Stimulated activated CD4-positive, alpha-beta T cell treated with anti-CD3 and anti-CD28 coated beads, Interleukin-1b, Interleukin-23, amount 100 ng/mL, for 1 hour (primary cell): ENCODE measurements at places on chromosomes 12 and 14.

DNA sequence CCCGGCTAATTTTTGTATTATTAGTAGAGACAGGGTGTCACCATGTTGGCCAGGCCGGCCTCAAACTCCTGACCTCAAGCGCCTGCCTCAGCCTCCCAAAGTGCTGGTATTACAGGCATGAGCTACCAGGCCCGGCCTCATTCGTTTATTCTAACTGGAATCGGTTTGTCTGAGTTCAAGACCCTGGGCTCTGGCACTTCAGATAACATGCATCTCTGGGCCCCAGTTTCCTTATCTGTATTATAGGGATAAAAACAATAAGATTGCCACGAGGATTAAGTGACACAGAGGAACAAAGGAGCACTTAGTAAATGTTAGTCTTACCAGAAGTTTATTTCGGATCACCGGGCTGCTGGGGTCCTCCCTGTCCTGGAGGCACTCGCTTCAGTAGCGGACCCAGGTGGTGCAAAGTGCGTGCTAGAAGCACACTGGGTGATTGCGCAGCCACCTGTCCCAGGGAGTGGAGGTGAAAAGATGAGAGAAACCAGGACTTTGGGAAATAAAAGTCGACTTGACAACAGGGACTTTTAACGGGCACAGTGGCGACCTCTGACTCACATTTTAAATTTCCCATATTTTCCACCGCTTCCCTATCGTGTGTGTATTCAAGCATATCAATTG is 37.5 kb downstream of the ACACB start:
- DNase-seq, result no peak

GRCh38 chr14:70140614-70141013 is 48.1 kb downstream of the SLC8A3 start:
- no peak for DNase-seq

- DNase-seq, result no peak
These were observed 30.5 kb downstream of the DHRS7 start for GRCh38 chr14:60134702-60135101.

DNA sequence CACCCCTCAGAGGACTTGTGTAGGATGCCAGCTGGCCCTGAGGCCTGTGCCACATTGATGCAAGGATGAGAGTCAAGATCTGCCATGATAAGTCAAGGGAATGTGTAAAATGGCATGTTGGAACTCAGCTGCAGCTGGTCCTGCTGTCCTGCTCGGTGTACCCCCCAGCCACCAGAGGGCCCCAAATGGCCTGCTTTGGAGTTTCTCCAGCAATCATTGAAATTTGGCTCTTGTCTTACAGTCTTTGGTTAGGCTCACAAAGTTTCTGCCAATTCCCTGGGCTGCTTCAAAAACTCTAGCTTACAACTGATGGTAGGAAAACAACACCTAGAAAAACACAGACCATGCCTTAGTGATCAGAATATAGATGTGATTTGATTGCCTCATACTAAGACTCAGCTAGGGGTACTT is 76.8 kb downstream of the HSD17B6 start:
- DNase-seq, result no peak

- no peak for DNase-seq
These were observed 582.7 kb downstream of the SLC6A15 start for GRCh38 chr12:84329938-84330337.

GRCh38 chr12:68957273-68957672 is 24.3 kb upstream of the CPM start:
- DNase-seq, result no peak

- no peak for DNase-seq
These were observed 102.0 kb upstream of the MYL2 start for GRCh38 chr12:111022386-111022785.

GRCh38 chr12:68953536-68953935 is 20.6 kb upstream of the CPM start:
- DNase-seq, result no peak

DNA sequence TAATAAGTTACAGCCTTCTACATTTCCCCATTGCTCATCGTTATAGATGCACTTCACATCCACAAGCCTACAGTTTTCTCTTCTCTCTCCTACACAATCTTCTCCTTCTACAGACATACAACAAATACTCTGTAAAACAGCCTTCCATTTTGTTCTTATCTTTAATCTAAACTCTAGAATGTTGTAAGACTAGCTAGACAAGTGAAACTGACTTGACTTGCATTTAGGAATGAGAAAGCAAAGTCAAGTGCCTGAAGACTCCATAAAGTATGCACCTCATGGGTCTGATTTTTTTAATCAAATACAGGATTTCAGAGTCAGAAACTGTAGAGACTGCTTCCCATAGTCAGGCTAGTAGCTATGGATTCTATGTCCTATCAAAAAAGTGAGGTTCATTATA is 190.3 kb downstream of the KLHL28 start:
- no peak for DNase-seq

DNA sequence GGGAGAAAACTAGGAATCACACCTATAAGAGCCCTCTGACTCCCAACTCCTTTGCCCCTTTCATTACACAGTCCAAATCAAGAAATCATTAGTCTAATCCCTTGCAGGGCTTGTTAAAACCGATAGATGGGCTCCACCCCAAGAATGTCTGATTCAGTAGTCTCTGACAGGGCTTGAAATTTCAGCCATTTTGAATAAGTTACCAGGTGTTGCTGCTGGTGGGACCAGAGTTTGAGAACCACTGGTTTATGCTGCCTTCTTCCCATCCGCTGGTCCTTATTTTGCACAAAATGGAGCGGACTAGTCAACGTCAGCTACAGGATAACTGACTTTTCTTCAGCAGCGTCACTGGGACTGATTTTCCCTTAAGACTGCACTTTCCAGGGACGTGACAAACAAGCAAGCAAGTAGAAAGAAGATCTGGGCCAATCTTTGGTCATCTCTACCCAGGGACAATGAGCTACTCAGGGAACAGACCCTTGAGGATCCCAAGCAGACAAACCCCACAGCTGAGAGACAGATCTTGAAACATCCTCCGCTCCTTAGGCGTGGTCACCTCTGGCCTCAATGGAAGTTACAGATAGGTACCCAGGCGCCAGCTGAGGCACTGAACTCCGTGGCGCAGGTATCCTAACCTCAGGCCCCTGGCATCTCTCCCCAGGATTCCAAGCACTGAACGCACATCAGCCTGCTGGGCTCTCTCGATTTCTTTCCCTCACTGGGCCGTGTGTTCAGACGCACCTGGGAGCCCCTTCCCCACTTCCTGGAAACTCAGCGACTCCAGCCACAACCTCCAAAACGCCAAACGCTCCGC is 900 bp downstream of the KCTD10 start:
- DNase-seq, result no peak
